ENCODE measurements at places on chromosomes 3 and 15.

- DNase-seq, result no peak
Measured at GRCh38 chr3:185960522-185961288, 22.9 kb upstream of the TRA2B start.

DNA sequence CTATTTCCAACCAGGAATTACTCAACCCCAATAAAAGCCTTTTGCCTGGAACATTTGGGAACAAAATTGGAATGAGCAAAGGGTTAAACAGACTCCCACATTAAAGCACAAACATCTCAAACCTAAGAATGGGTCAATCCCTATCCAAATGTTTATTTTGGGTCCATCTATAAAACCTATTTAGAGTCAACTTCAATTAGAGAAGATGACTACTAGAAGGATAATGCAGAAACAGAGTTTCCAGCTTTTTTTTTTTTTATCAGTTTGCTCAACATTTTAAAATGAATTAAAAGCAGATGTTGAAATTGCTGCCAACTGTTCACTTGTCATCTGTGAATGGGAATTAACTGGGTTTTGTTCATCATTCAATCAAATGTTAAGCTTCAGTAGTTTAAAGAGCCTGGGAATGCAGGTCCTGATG lies 4.1 kb upstream of the TBC1D23 start:
- no peak for DNase-seq

- no peak for DNase-seq
Measured at GRCh38 chr3:24434651-24435050, 60.0 kb downstream of the THRB start.

GRCh38 chr15:71548401-71548807 lies 261.9 kb upstream of the NR2E3 start:
- no peak for DNase-seq

GRCh38 chr15:54304321-54304720 lies 326.1 kb downstream of the UNC13C start:
- DNase-seq, result no peak

DNA sequence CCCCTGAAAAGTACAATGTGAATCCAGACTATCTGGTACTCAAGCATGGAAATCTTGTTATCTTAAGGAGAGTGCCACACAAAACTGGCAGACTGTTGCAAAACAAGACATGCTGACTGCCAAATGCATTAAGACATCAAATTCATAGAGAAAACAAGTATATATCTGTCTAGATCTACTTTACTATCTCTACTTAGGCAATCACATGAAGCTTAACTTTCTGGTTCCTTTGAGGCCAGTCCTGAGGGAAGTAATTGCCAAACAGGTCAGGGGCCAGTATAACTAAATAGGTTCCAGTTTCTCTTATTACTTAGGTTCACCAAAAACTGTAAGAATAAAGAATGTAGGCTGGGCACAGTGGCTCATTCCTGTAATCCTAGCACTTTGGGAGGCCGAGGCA lies 15.9 kb upstream of the SLC4A7 start:
- no peak for DNase-seq

DNA sequence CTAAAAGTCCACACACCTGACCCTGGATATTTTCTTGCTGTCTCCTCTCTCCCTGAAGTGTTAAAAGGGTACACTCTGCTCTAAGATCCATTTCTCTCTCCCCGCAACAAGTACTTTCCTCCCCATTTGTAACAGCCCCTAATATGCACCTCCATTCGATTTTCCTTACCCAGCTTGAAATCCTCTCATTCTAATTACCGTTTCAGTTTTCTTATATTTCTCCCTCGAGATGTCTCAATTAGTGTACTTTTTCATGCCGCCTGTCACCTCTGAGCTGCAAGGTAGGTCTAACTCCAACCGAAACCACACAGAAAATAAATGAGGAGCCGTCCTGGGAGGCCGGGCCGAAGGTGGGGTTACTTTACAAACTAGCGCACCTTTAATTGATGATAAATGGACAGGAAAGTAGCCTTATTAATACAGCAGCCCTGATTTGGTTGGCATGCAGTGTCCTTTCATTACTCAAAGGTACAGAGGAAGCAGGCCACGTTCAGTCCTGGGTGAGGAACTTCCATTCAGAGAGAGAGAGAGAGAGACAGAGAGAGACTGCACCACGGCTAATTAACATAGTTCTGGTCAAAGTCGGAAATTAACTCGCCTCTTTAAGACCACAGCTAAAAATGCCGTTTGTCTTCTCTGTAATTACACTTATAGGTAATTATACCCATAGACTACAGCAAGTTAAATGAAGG lies 319.9 kb downstream of the ARRDC4 start:
- no peak for DNase-seq

DNA sequence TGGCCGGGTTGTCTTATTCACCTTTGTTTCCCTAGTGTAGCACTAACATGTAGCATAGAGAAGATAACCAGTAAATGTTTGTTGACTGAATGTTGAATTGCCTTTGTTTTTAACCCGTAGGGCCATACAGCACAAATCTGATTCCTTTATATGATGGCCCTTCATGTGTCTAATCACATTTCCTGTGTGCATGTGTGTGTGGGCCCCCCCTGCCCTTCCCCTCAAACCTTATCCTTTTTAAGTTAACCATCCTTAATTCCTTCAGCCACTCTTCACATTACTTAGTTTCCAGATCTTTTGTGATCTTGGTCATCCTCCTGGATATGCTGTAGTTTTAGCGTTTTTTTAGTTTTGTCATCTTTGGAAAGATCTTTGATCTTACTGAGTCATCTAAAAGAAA lies 4.2 kb downstream of the NEO1 start:
- no peak for DNase-seq

- DNase-seq, result no peak
Measured at GRCh38 chr3:15287565-15288330, 44.6 kb downstream of the SH3BP5 start.

GRCh38 chr15:27850981-27851857 lies 247.9 kb downstream of the OCA2 start:
- no peak for DNase-seq

GRCh38 chr15:35499723-35500122 lies 46.2 kb downstream of the DPH6 start:
- no peak for DNase-seq

- DNase-seq, result no peak
Measured at GRCh38 chr15:27249046-27249759, 278.2 kb downstream of the GABRG3 start.
